ENCODE measurements at places on chromosomes 16 and 17.

- no peak for DNase-seq
Observed at GRCh38 chr17:41653892-41654677, 29.7 kb upstream of the KRT17 start.

GRCh38 chr17:31859487-31860008, 504 bp upstream of the COPRS start:
- no peak for DNase-seq

DNA sequence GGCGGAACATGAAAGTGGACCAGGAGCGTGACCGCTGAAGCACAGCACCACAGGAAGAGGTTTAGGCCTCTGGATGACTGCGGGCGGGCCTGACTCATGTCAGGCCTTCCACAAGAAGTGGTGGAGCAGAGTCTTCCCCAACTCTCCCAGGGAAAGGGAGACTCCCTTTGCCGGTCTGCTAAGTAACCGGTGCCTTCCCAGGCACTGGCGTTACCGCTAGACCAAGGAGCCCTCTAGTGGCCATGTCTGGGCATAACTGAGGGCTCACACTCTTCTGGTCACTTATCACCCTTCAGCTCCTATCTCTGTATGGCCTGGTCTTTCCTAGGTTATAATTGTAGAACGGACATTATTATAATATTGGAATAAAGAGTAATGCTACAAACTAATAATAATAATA, 1931.9 kb downstream of the TP53TG3F start:
- no peak for DNase-seq

GRCh38 chr17:57744195-57745170, 616 bp downstream of the CCDC182 start:
- no peak for DNase-seq

- no peak for DNase-seq
Observed at GRCh38 chr16:26078716-26079355, 387.1 kb downstream of the HS3ST4 start.

DNA sequence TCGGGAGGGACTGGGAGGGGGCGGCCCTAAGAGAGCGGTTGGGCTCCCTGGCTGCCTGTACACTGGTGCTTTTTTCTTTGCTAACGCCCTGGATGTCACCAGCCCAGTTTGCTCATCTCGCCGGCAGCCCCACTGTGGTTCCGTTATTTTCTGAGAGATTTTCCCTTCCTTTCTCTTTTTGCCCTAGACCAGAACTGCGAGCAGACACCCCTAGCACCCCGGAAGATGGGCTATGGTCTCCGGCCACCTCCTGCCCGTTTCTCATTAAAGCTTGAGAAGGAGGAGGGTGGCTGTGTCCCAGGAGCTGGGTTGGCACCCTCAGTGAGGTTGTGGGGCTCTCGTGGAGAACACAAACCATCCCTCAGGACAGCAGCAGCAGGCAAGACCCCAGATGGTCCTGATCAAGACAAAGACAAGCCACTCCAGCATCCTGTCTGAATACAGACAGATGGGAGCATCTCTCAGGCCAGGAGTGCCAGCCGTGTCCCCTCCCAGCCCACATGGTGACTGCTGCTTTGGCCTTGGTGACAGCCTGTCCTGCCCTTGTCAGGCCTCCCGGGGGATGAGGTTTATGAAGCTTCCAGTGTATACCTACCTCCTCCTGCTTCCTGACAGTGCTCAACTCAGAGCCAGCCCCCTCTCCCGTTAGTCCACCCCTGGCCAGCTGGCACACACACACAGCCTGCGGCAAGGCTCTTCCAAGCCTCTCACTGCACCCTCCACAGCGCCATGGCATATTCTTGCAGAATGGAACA, 77.2 kb downstream of the KCNJ12 start:
- no peak for DNase-seq

GRCh38 chr17:773016-773415, 9.1 kb downstream of the GLOD4 start:
- no peak for DNase-seq

- no peak for DNase-seq
Observed at GRCh38 chr16:3879887-3880564, 487 bp downstream of the CREBBP start.

DNA sequence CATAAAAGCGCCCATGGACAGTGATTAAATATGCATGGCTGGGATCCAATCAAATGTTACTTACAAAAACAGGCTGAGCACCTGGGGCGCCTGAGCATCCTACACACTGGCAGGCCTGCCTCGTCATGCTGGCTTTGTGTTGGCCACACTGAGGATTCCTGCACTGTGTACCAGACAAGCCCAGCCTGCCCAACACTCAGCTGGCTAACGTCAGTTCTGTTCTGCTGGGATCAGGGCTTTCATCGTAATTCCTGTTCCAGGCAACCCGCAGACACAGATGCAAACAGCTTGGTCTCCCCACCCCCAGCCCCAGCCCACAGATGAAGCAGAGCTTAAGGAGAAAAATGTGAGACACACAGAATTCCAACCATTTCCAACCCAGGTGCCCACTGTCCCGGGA, 30.7 kb downstream of the PIMREG start:
- no peak for DNase-seq

- DNase-seq, result peak; percentile 72
Observed at GRCh38 chr17:40345161-40345993, 19.2 kb downstream of the GJD3 start.

DNA sequence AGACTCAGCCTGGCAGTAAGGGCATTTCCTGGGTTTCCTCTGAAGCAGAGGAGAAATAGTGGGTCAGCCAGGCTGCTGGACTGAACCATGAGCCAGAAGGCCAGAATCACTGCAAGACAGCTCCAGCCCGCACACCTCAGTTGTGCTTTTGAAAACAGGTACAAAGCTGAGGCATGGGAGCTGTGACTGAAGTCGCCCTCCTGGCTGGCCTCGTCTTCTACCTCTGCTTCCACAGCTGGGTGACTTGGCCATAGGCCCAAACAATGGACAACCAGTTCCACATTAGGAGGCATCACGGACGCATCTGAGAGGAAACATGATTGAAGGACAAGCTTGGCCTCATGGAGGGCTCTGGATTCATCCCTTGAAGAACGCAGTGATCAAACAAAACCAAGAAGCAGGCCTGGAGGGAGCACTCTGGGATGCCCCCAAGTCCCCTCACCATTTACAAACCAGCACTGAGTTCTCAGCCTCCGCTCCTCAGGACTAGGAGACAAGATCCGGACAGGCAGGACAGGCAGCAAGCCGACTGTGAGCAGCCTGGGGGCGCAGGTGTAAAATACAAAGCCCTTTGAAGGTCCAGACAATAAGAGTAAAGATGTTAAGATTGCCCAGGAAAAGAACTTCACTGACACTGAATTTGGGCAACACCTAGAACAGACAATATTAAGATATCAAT, 68.7 kb downstream of the N4BP1 start:
- DNase-seq, result no peak

GRCh38 chr17:10336393-10336792, 36.4 kb downstream of the MYH13 start:
- DNase-seq, result no peak

- DNase-seq, result no peak
Observed at GRCh38 chr17:21089933-21090901, 36.5 kb upstream of the DHRS7B start.

GRCh38 chr16:75570396-75571065, 4.4 kb downstream of the GABARAPL2 start:
- DNase-seq, result no peak

GRCh38 chr16:75329943-75330342, 78.5 kb upstream of the BCAR1 start:
- no peak for DNase-seq

DNA sequence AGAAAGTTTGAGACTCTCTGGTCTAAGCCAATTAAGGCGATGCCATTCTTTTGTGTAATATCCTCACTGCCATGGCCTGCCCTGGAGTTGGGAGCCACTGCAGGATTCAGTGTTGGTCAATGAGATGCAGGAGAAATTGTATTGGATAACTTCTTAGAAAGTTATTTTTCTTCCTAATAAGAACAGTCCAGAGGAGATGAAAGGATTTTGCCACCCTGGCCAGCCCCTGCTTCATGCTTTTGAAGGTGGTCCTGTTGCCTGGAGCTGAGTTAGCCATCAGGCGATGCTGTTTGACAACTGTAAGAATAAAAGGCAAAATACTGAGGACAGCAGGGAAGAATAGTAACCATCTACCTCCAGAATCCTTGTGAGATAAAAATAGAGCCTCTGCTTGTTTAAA, 35.4 kb upstream of the CNTNAP4 start:
- no peak for DNase-seq

GRCh38 chr17:4945176-4945943, 3.0 kb downstream of the PFN1 start:
- DNase-seq, result no peak

DNA sequence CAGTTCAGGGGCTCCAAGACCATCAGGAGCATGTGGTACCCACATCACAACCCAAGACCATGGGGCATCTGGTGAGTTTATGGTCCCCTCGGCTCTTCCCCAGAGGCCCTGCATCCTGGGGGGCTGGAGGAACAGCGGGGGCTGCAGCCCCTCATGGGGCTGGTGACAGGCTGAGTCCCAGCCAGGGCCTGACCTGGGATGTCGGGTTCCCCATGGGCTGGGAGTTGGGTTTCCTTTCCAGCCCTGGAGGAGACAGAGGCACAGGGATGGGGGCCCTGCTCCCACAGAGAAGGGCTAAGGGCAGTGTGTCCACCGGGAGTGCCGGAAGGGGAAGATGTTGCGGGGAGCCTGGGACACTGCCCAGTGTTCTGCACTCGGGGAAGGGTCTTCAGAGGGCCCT, 82.4 kb downstream of the GOSR1 start:
- no peak for DNase-seq

DNA sequence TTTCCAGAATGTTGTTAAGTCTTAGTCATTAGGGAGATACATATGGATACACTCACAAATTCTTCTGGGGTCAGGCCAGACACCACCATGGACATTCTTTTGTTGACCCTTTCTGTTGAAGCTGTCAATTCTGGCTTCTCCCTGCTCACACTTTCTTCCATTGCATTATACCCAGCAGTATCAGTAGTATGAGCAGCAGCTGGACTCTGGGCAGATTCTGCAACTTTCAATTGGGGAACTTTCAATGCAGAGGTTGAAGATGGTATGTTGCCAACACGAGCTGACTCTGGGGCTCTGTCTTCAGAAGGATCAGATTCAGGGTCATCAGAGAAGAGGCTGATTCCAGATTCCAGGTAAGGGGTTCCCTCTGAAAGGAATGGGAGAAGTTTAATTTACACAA, 45.8 kb downstream of the RND2 start:
- DNase-seq, result no peak

GRCh38 chr16:49462989-49463371, 89.4 kb downstream of the C16orf78 start:
- no peak for DNase-seq

DNA sequence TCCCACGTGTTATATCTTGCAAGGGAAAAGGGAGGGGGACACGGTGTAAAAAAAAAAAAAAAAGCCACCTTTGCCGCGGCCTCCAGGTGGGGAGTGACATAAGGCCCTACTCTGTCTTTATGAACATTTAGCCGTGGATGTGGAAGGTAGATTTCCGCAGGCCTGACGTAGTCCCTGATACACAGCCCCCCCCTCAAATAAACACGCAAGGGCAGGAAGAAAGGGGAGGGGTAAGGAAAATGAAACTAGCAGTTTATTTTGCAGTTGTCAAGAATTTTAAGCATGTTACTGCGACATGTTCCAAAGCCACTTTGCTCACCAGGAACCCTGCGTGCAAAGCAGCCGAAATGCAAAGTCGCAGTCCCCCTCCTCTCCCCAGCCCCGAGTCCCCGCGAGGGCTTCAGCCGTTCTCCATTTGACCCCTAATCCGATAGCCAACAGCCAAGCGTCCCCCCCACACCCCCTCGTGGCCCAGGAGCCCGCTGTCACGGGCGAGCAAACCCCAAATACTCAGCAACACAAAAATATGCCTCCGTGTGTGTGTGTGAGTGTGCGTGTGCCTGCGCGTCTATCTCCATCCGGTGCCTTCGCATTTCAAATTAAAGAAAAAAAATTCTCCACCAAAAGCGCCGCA, 1.2 kb downstream of the CBX4 start:
- DNase-seq, result no peak

GRCh38 chr16:14004729-14005315, 66.3 kb upstream of the MRTFB start:
- DNase-seq, result no peak

DNA sequence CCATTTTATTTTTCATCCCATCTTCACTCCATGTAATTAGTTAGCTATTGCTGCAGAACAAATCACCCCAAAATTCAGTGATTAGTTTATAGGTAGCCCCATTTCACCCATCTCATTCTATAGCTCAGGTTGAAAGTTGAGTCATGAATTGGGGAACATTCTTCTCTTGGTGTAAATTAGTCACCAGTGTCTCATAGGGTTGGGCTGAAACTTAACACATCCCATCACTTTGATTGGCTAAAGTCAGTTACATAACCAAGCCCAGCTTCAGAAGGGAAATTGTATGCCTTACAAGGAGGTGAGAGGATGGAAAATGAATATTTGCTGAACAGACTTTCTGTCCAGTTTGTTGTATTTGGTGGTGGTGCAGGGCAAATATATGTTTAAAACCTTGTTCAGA, 477.5 kb downstream of the WWOX start:
- no peak for DNase-seq

GRCh38 chr17:77792626-77793025, 165.9 kb upstream of the TNRC6C start:
- no peak for DNase-seq

GRCh38 chr16:3490911-3491629, 4.2 kb downstream of the C16orf90 start:
- no peak for DNase-seq

- no peak for DNase-seq
Observed at GRCh38 chr16:50602126-50602525, 53.9 kb downstream of the NKD1 start.

GRCh38 chr16:28880589-28880915, 2.3 kb downstream of the ATP2A1 start:
- no peak for DNase-seq

- no peak for DNase-seq
Observed at GRCh38 chr16:50245417-50246298, 20.7 kb upstream of the ADCY7 start.

DNA sequence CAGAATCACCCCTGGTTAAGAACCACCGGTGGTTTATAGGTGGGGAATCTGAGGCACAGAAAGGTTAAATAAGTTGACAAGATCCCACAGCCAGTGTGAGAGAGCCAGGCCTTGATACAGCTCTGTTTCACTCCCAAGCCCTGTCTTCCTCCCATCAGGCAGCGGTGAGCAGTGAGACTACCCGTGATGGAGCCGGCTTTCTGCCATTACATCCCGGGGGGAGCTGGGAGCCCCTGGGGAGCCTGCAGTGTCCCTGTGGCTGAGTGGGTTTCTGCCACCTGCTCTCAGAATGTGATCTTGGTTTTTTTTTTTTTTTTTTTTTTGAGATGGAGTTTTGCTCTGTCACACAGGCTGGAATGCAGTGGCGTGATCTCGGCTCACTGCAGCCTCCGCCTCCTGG, 66.4 kb downstream of the ABCC1 start:
- no peak for DNase-seq
